ENCODE measurements at places on chromosomes 12 and 14.

- no peak for DNase-seq
These were observed 486.2 kb downstream of the NELL2 start for GRCh38 chr12:44389896-44390295.

DNA sequence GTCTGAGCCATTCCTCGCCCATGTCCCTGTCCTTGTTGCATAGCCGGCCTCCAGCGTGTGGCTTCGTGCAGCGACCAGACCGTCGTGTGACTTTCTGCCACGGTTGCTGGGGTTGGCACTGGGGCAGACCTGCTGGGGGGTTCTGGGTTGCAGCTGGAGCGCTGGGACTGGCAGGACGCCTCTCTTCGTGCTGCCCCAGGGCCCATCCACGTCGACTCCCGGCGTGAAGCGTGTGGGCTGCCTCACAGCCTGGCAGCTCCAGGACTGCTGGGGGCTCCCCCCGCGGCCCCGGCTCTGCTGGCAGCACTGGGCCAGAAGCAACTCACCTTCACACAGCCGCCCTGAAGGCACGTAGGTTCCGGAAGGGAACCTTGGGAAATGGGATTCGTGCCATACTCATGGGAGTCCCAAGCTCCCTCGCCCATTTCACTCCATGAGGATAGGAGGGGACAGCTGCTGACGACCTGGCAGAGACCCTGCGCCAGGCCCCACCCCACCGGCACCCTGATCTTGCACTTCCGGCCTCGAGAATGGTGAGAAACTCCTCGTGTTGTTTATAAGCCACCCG, 51.9 kb downstream of the GALNT9 start:
- DNase-seq: no peak

DNA sequence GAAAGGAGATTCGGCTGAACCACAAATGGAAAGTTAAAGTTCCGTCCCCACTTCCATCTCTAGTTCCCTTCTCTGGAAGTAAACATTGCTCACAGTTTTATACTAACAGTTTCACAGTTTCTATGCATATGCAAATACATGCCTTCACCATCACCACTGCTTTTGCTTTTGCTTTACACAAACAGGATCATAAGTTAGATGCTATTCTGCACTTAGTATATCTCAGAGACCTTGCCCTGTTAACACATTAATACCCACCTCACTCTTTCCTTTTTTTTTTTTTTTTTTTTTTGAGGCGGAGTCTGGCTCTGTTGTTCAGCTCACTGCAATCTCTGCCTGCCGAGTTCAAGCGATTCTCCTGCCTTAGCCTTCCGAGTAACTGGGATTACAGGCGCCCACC, 890 bp downstream of the TEP1 start:
- DNase-seq: no peak

DNA sequence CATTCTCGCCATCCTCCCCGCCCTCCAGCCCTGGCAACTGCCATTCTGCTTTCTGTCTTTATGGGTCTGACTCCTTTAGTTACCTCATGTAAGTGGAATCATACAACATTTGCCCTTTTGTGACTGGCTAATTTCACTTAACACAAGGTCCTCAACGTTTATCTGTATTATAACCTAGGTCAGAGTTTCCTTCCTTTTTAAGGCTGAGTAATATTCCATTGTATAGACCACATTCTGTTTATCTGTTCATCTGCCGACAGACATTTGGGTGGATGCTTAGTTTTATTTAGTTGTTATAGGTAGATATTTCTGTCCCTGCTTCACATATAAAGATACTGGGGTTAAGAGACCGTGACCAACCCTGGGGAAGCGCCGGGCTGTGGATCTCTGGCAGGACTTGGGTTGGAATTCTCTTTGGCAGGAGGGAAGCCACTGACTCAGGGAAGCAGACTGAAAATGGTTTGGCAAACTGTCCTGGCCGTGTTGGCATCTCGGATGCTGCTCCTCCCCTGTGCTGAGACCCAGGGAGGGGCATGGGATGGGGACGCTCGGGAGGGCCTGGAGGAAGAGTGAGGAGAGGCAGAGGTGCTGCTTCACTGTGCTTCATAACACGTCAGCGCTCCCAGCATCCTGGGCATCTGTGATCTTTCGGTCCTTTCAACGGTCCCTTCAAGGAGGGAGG, 38.9 kb downstream of the TEAD4 start:
- DNase-seq: no peak

GRCh38 chr12:95790033-95790916, at the start of gene NTN4:
NTN4 (minus strand) TSS chr12:95790764; CDS start chr12:95790309, 455 bp downstream.
- peak; percentile 19 for DNase-seq

GRCh38 chr12:3137814-3138445, 60.8 kb downstream of the TSPAN9 start:
- no peak for DNase-seq

- no peak for DNase-seq
These were observed 4.8 kb downstream of the CDKN1B start for GRCh38 chr12:12721814-12722434.

GRCh38 chr12:109579639-109580038, 6.0 kb downstream of the MVK start:
- no peak for DNase-seq

DNA sequence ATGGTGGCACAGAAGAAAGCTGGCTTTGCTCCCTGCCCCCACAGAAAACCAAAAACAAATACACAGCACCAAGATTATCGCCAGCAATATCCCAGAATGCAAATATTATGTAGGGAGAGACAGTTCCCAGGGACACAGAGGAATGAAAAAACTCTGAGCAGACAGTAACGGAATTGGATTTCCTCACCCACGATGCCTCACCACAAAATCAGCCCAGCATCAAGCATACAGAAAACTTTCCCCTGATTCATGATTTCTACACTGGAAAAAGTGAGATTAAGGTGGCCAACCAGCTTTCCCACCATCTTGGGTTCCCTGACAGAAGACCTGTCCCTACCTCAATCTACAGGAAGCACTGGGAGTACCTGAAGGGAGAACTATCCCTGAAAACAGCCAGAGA, 36.6 kb downstream of the PARP11 start:
- no peak for DNase-seq

GRCh38 chr14:104469591-104469990, 110.0 kb upstream of the C14orf180 start:
- no peak for DNase-seq

DNA sequence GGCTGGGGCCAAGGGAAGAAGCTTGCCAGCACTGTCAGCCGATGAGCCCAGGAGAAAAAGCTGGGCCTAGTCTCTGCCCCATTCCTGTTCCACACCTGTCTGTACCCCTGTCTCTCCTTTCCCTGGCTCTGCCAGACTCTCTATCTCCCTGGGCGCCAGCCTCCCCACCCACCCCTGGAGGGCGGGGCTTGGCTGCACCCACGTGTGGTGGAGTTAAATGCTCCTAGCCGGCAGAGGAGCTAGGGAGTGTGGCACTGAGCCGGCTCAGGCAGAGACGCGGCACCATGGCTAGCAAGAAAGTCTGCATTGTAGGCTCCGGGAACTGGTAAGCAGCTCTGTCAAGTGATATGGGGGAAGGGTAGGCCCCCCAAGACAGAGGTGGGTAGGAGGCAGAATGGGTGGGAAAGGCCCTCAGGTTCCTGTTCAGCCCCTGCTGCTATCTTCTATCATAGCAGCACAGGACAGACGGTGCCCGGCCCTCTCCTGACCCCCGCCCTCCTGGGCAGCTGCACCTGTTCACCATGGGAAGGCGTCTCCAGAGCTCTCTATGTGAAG, at the start of gene GPD1:
Gene GPD1 (plus strand): TSS at position 242 of the 555 bp plus-strand sequence. CDS start 43 bp downstream, at position 285.
- no peak for DNase-seq

- DNase-seq: no peak
These were observed 2.2 kb upstream of the BATF start for GRCh38 chr14:75519826-75520728.

- DNase-seq: no peak
These were observed 21.4 kb downstream of the CLSTN3 start for GRCh38 chr12:7151532-7151931.

- no peak for DNase-seq
These were observed 24.5 kb downstream of the PCNX4 start for GRCh38 chr14:60116181-60116580.

DNA sequence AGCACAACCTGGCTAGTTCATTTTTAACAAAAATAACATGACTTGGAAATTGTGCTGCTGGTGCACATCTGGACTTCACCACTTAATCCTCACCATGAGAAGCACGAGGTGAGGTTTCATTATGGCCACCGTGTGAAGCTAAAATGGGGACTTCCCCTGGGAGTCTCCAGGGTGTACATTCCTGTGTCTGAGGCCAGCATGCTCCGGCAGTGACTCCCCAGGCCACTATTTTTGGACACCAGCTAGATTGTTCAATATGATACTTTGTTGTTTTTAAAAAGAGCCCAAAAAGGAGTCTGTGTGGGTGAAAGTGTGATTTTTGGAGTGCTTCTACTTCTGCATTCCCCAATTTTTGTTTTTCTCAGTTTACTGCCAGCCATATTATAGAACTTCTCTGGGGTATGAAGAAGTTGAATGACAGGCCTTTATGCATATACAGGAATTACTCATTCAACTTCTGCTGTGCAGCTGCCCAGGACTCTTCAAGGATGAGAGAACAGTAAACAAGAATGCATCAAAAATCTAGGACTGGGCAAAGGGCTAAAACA, 16.9 kb upstream of the AICDA start:
- no peak for DNase-seq

GRCh38 chr12:105330931-105331804, 677 bp downstream of the C12orf75 start:
- DNase-seq: no peak

Measured in HTR-8/SVneo (cell line).